Natural killer cell (primary cell): ENCODE measurements at places on chromosomes 16 and 17.
A peak's percentile ranks its signal among the peaks of the same experiment; 100 is the strongest.

DNA sequence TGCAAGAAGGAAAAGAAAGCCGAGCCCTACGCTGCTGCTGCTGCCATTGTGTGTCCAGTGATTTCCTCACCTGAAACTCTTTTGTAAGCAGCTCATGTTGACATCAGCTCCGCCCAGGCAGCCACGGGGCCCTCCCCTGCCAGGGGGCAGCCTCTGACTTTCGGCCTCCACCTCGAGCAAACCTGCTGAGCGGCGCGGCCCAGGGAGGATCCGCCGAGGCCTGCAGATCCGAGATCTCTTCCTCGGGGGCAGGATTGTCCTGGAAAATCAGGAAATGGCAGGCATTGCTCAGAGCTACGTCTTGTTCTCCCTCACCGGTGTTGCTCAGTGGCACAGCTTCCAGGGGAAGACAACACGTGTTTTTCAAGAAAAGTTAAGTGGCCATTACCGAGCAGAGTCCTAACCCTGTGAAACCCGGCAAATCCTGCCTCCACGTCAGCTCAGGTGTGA is 35.6 kb upstream of the ZNF750 start:
- no peak for DNase-seq

- no peak for DNase-seq
Observed at GRCh38 chr17:76716839-76717215, 6.1 kb upstream of the MXRA7 start.

- DNase-seq = peak; percentile 36
Observed at GRCh38 chr16:27639561-27640276, 89.8 kb downstream of the KATNIP start.

DNA sequence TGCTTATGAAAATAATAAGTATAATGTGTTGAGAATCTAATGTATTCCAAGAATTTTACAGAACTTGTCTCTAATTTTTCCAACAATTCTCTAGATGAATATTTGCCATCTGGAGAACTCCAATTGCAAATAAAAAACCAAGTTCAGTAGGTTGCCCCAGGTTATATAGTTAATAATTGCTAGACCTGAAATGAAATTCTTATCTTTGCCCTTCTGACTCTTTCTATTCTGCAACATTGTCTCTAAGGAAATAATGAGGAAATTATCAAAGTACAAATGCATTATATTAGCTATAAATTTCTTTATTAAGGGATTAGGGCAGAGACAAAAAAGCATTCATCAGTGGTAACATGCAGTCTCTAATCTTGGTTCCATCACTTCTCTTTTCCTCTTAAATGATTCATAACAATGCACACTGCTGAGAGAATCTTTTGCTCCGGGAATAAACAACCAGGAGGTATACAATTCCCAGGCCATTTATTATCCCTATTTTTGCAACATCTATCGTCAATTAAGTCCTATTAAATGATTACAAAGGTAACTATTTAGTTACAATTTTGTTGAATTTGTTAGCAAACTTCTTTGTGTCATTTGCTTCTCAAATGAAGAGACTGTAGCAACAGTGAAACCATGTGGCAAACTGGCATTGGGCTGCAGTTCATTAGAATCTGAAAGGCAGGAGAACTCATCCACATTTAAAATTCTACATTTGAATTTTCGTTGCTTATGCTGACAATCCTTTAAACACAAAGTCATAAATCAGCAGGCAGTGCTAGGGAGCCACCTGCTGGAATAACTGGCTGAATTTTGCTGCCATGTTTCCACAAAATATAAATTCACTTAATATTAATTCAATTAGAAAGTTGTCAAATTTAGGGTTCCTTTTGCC is 349.6 kb downstream of the KIF2B start:
- no peak for DNase-seq

GRCh38 chr16:24626256-24626655 is 86.9 kb downstream of the RBBP6 start:
- DNase-seq = no peak

- no peak for DNase-seq
Observed at GRCh38 chr17:61128661-61129115, 271.0 kb upstream of the TBX2 start.

DNA sequence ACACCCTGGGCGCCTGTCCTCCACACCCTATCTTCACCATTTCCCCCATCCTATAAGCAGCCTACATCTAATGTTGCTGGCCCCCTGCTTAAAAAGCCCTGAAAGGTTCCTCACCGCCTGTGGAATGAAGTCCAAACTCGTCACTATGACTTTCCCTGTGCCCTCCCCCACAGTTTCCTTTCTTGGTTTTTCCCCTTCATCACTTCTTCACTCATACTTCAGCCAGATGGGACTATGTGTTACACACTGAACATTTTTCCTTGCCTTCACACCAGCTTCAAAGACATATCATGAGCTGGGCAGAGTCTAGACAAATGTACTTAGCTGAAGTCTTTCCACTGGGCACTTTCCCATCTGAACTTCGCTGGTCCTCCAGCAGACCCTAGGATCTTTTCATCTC is 1.5 kb upstream of the MARCHF10 start:
- no peak for DNase-seq
